Effector CD4-positive, alpha-beta T cell (primary cell): ENCODE measurements at places on chromosomes 6 and 20.

- no peak for DNase-seq
Observed at GRCh38 chr6:41724228-41724580, 11.2 kb downstream of the TFEB start.

DNA sequence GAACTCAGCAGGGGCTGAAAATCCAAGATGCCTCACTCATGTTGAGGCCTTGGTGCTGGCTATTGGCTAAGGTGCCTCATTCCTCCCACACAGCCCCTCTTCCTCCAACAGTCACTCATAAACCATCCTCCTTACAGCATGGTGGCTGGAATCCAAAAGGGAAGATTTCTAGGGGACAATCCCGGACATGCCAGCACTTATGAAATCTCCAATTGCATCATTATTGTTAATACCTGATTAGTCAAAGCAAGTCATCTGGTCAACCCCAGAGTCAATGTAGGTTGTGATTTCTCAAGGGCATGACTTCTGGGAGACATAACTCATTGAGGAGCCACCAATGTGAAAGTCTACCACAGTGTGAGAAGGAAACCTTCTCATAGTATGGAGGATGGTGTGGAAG lies 506.6 kb upstream of the NOX3 start:
- DNase-seq, result no peak

DNA sequence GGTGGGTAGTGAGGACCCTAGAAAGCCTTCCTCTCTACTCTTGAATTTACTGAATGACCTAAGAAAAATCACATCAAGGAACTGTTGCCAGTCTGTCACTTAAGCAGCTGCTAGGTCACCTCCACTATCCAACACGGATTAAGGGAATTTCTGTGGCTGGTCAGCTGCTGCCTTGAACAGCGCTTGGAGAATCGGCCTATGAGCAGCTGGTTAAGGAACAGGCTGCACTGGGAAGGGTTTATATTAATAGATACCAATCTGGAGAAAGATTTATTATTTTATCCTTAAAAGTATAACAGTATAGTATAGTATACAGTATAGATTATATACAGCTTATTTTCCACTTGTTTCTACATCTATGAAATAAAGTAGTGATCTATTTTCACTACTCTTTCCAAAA lies 6.5 kb downstream of the PTPRK start:
- no peak for DNase-seq

DNA sequence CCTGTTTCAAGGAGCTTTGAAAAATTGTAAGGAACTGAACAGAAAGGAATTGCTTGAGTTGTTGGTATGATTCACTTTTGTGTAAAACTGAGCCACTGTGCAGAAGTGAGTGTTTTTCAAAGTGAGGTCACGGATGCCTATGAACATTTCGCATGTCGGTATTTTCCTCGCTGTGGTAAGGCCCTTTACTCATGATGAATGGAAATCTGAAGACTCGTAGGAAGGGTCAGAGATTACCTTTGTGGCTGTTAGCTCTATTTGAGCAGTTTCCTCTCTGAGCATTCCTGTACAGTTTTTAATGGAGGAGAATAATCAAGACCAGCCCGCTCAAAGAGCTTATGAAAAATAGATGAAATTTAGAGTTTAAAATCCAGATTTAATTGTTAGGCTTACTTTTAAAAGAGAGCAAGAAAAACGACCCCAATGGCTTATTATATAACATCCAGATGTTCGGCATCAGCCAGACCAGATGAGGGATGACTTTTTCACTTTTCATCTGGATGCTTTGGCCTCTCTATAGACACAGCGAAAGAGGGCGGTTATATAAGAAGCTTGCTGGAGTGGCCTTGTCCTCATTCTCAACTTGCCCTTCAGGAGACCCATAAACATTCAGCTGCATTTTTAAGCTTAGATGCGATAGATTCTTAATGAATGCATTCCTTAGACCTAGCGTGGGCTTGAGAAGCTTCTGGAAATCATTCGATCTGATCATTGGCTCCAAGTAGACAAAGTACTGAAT lies 99.5 kb downstream of the CD83 start:
- no peak for DNase-seq

- DNase-seq, result no peak
Observed at GRCh38 chr6:136370988-136371728, 81.5 kb upstream of the BCLAF1 start.

- no peak for DNase-seq
Observed at GRCh38 chr20:57055345-57055744, 211.1 kb downstream of the BMP7 start.

DNA sequence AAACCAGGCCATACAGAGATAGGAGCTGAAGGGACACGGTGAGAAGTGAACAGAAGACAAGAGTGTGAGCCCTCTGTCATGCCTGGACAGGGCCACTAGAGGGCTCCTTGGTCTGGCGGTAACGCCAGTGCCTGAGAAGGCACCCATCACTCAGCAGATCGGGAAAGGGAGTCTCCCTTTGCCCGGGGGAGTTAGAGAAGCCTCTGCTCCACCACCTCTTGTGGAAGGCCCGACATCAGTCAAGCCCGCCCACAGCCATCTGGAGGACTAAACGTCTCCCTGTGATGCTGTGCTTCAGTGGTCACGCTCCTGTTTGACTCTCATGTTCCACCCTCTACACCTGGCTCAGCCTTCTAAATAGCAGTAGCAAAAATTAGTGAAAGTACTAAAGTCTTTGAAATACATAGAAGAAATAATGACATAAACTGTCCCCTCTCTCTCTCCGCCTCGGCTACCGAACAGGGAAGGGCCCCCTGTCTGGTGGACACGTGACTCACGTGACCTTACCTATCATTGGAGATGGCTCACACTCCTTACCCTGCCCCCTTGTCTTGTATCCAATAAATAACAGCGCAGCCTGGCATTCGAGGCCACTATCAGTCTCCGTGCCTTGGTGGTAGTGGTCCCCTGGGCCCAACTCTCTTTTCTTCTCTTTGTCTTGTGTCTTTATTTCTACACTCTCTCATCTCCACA lies 66.7 kb downstream of the RPP21 start:
- DNase-seq, result peak; percentile 57

DNA sequence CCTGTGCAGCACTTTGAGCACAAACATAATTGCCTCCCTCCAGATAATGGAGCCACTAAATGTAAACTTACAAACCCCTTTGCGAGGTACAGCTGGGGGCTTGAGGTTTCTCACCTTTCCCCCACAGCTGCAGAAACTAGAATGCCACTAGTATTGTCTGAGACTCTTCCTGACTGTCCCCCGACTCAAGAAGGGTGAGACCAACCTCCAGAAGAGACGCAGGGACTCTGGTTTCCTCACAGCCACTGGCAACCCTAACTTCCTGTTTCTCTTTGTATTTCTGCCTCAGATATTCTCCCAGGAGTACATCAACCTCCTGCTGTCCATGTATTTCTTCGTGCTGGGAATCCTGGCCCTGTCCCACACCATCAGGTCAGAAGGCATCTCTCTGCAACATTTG lies 23.6 kb downstream of the HM13 start:
- DNase-seq, result no peak

DNA sequence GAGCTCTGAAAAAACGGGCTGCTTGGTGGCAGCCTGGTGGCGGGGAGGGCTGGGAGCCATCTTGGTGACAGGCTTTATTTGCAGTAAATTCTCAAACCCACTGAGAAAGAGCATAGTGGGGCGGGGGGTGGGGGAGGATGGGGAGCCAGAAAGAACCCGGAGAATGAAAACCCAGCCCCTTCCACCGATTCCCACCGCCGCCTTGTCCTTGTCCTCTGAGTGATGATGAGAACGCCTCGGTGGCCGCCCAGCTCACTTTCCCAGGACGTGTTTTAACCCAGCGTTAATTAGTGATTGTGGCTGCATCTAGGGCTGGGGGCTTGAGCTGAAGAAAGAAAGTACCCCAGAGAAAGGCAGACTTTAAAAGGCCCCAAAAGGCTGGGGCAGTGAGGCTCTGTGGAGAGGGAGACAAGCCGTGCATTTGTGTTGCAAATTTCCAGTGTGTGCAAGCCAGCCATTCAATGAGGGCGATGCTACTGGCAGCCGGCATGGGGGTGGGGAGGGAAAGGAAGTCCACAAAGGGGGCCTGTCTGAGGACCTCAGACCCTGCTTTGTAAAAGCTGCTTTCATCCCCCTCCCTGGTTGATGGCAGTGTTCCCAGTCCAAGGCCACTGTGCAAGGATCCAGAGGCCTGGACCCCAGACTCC lies 6.2 kb upstream of the GHRH start:
- DNase-seq, result no peak

- no peak for DNase-seq
Observed at GRCh38 chr6:14513496-14514393, 396.2 kb downstream of the CD83 start.

DNA sequence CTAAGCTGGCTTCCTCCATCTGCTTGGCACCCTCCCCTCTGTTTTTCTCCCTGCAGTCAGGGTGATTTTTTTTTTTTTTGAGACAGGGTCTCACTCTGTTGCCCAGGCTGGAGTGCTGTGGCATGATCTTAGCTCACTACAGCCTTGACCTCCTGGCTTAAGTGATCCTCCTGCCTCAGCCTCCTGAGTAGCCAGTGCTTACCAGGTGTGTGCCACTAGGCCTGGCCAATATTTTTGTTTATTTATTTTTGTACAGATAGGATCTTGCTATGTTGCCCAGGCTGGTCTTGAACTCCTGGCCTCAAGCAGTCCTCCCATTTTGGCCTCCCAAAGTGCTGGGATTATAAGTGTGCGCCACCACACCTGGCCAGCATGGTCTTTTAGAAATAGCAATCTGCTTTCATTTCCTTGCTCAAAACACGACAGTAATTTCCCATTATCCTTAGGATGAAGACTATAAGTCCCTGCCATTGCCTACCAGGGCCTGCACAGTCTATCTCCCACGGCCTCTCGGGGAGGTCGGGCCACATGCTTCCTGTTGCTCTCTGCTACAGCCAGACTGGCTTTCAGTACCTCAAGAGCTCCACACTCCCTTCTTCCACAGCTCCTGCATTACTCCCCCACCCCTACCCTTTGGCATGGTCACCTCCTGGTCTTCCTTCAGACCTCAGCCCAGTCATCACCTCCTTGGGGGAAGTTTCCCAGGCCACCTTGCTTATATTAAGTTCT lies 11.1 kb upstream of the CD164 start:
- no peak for DNase-seq

DNA sequence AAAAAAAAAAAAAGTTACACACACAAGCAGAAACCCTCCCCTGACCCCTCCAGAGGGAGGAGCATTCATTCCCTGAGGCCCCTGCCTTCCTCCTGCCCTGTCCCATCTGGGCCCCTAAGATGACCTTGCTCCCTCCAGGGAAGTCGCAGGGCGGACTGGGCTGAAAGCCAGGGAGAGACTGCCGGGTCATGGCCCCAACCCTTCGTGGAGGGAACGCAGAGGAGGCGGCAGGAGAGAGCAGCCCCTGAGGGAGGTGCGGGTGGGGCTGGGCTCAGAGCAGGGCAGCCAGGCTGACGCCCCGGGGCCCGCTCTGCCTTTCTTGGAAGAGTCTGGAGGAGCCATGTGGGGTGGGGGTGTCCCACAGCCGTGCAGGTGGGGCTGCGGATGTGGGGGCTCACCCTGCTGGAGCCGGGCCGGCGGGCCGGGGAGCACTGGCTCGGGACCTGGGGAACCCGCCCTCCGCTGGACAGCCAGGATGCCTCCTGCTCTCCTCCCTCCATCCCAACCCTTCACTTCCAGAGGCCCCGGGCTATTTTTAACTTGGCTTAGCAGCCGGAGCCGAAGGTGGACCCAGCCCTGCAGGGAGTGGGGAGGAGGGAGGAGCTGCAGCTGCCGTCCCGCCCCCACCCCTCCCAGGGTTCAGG lies 15.0 kb upstream of the ABHD16B start:
- DNase-seq, result no peak

DNA sequence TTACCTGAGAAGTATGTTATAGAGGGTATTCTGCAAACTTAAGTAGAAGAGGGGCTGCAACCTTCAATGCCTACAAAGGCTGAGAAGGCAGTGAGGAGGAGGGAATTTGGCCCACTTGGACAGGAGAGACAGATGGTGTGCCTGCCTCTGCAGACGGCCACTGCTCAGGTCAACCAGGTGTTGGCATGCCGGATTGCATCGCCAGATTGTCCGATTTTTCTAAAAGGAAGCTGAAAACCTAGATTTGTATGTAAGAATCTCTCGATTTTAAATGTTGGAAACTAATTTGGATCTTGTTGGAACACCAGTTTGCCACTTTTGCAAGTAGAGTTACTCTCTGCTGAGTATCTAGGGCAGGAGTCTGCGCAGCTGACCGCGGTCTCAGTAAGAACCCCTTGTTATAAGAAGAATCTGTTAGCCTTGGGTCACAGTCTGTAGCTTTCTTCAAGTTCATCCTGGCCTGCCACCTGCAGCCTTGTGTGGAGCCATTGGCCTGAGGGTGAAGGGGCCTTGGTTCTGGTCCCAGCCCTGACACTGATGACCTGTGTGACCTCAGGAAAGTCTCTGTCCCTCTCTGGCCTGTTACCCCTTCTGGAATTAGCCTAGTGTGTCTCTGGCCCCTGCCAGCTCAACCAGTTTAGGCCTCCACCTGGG lies 54.4 kb downstream of the TGM2 start:
- no peak for DNase-seq

GRCh38 chr20:50370036-50370566 lies 140.1 kb upstream of the PTPN1 start:
- DNase-seq, result no peak

- no peak for DNase-seq
Observed at GRCh38 chr20:1280195-1281102, 14.4 kb downstream of the SNPH start.

DNA sequence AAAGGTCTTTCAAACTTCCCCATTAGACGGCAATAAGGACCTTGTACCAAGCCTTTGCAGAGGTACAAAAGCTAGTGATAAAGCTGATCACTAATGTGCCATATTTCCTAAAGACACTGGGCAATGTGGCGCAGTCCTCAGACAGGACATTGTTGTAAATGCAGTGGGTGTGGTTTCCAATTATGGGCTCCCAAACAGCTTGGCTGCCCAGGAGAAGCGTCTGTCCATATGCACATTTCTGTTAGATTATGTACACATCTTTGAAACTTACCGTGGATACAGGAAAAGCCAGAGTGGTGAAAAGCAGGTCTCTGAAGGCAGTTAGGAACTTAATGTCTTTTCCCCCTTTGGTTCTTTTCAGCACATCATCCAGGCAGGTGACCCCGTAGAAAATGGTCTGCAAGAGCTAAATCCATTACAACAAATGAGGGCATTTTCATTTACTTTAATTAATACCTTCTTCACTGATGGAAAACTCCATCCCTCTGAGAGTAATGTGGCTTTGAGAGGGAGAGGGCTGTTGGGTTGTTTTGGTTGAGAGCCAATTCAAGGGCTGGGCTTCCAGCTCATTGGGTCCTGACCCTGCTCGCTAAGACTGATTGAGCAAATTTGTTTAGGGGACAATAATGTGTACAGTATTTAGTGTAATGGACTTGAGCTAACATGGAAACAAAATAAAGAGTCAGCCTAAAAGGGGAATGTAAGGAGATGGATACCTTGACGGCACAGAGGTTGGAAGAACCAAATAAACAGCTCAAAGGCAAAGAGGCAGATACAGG lies 10.4 kb downstream of the ADTRP start:
- DNase-seq, result no peak
